Activated T-helper 9 cell treated with anti-CD3 and anti-CD28 coated beads, Interleukin-2, amount 50 U/mL, for 16 hours (primary cell): ENCODE measurements at places on chromosomes 3 and 15.

DNA sequence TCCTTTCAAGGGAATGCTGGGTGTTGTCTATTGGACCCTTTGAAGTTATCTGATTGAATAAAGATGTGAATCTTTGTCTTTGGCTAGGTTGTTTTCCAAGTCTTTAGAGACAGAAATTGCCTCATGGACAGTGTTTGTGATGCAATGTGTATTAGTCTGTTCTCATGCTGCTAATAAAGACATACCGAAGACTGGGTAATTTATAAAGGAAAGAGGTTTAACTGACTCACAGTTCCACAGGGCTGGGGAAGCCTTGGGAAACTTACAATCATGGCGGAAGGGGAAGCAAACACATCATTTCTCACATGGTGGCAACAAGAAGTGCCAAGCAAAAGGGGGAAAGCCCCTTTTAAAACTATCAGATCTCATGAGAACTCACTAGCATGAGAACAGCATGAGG, 88.8 kb upstream of the PLXND1 start:
- DNase-seq: no peak

- no peak for DNase-seq
These were observed 123.8 kb downstream of the TIGIT start for GRCh38 chr3:114417675-114418074.

GRCh38 chr15:97652700-97653167, 307.8 kb upstream of the ARRDC4 start:
- DNase-seq: no peak

- no peak for DNase-seq
These were observed 33.5 kb downstream of the HMCES start for GRCh38 chr3:129312021-129312639.

DNA sequence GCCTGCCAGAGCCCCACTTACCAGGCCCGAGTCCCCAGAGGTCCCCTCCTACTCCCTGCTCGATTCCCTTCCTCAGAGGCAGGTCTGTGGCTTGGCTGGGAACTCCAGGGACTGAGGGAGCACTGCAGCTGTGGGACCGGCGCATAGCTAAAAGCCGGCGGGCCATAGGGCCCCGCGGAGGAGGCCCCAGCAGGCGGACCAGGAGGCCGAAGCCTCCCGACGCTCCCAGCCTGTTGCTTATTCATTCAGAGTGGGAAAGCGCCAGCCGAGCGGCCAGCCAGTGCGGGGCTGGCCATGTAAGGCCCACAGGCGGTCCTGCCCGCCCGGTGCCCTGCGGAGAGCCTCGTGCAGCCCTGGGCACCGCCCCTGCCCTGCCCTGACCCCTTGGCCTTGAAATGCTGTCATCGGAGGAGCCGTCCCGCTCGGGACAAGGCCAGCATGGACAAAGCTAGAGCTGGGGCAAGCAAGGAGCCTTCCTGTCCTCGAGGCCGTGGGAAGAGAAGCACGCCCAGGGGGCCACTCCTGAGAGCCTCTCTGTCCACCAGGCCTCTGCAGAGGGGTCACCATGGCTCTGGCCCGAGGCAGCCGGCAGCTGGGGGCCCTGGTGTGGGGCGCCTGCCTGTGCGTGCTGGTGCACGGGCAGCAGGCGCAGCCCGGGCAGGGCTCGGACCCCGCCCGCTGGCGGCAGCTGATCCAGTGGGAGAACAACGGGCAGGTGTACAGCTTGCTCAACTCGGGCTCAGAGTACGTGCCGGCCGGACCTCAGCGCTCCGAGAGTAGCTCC, at the start of gene LOXL1:
TSS of gene LOXL1 (plus strand) at position 244 of the 784 bp plus-strand sequence. CDS start at position 566, 322 bp downstream.
- no peak for DNase-seq
